ENCODE measurements at places on chromosomes 7 and 10.

DNA sequence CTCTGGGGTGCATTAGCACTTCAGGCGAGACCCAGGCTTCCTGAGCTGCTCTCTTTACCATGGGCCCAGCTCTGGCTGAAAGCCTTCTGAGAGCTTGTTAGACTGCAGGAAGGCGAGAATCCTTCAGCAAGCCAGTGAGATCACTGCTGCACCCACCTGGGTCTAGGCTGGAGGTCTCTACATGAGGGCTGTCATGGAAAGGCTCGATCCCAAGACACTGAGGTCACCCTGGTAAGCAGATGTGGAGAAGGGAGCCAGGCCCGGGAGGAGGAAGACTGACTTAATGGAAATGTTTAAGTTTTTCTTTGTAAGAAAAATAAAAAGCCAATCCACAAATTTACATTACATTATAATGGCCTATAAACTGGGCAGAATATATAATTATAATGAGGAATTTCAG, 684.5 kb downstream of the TNS3 start:
- DNase-seq = no peak

DNA sequence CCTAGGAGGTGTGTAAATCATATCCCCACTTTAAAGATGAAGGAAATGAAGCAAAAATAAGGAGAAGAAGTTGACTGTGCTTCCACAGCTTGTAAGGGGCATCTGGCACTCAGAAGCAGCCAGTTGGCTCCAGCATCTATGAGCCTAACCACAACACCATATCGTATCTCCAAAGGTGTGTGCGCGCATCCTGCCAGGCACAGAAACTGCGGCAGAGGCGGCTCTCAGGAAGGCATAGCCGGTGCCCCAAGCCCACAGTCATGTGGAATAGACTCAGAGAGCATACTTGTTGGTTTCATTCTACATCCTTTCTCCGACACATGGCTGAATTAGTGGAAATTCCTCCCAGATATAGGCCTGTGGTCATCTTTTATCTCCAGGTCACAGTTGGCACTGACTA, 423.9 kb downstream of the CALN1 start:
- no peak for DNase-seq

DNA sequence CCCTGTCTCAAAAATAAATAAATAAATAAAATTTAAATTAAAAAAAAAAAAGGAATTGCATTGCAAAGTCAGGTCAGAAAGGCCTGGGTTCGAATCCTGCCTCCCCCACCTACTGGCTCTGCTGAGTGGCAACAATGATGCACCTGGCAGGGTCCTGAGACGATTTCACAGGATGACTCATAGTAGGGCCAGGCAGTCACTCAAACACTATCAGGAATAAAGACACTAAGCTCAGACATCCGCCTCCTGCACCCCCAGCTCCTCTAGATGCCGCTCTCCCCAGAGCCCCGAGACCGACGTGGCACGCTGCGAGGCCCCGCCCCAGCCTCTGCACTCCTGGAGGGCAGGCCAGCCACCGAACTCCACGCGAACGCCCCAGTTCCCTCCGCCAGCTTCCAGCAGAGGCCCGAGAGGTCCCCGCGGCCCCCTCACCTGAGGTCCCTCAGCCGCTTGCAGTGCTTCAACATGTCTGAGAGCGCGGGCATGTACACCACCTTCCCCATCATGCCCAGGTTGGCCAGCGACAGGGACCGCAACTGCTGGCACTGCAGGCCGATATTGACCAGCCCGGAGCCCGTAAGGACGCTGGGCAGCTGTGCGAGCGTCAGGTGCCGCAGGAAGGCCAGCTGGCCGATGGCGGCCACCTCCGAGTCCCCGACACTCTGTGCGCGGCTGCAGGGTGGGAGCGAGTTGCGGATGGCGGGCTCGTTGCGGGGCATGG, 76.6 kb upstream of the TNRC18 start:
- DNase-seq = no peak

- DNase-seq = no peak
Observed at GRCh38 chr7:101236292-101236835, 1.2 kb downstream of the CLDN15 start.

DNA sequence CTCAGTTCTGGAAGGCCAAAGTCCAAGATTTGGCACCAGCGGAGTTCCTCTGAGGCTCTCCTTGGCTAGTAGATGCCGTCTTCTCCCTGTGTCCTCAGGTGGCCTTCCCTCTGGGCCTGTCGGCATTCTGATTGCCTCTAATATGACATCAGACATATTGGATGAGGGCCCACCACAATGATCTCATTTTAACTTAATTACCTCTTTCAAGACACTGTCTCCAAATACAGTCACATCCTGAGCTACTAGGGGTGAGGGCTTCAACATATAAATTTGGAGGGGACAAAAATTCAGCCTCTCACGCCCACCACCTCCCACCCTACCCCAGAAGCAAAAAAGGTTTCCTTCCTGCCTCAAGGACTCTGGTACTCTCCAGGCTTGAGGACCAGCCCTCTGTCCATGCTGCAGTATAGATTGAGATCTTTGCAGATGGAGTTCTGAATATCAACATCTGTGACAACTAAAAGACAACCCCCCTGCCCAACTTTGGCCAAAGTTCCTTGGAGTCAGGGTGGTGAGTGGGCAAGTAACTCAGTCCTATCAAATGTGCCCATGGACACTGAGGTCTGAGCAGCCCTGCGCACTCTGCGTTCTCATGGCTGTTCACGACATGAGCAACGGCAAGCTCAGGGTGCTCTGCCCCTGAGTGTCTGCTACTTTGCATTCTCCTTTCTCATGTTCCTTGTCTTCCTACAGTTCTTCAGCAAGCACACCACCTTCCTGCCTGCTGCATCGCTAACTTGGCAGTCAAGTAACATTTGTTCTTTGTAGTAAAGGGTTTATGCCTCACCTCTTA, 11.5 kb downstream of the TMEM176B start:
- no peak for DNase-seq

- no peak for DNase-seq
Observed at GRCh38 chr10:29977171-29977570, 82.2 kb downstream of the JCAD start.

- peak; percentile 18 for DNase-seq
Observed at GRCh38 chr7:155234950-155235789, 62.5 kb upstream of the INSIG1 start.

DNA sequence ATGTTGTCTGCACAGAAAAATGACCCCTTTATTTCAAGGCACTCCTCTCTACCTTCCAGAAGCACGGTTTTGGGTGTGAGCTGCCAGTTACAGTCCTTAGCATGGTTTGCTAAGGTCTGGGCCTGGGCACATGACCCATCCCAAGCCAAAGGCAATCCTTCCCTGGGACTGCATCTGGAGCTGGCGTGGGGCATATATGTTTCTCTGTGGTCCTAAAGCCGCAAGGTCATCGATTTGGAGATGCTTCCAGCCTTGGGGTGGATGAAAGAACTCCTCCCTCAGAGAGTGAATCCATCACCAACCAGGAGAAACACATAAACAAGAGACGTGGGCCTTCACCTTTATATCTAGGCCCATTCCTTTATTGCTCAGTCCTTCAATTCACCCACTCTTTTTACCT, 50.1 kb upstream of the IGFBP3 start:
- no peak for DNase-seq

DNA sequence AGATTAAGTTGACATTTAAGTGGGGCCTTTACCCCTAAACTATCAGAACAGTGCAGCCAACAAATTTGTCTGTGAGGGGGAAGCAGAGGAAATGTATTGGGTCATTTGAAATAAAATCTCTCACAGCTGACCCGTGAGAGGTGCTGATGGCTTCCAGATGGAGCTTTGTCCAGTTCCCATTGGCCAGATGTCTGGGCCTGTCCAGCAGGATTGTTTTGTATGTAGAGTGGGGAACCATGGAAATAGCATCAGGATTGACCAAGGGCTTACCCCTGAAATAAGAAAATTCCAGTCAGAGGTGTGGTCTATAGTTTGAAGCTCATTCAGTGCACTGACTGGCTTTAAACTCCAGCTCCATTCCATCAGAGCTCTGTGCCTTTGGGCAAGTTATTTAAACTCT, 50.6 kb downstream of the INHBA start:
- no peak for DNase-seq

GRCh38 chr10:89793649-89794254, 92.4 kb downstream of the KIF20B start:
- peak; percentile 81 for DNase-seq

DNA sequence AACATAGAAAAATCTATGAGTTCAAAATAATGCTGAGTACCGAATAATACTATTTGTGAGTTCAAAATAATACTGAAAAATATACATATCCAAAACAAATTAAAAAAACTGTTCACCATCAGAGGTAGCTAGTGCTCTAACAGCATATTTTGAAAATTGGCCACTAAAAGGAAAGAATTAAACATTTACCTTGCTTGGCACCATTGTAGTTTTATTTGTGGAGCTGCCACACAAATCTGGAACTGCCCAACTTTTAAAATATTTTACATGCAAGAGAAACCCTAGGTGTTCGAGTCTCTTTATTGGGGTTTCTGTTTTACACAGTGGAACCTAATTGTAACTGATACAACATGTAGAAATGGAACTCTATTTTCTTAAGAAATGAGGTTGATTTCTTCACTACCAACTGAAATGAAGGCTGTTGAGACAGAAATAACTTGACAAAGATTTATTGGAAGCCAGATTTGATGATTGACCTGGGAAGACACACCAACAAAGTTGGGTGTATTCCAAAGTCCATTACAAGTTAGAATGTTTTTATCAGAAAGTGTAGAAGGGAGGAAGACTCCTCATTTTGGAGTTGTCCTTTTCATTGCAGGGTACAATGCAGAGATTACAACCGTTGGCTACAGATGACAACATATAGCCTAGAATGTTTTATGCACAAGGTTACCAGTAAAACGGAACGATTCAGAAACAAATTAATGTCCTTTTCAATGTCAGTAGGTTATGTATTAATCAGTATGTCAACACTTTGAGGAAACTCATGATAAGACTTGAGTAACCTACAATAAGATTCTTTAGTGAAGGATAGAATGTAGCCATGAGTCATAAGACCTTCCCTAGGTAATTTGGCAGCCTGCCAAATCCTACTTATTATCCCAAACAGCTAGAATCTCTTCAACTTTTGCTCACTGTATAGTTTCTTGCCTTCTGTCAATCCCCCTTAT, 73.8 kb upstream of the PAPSS2 start:
- DNase-seq = peak; percentile 93

- DNase-seq = no peak
Observed at GRCh38 chr7:38102507-38102906, 75.5 kb upstream of the STARD3NL start.

All from MCF 10A (cell line).